Central memory CD4-positive, alpha-beta T cell (primary cell): ENCODE measurements at places on chromosomes 3 and 15.

GRCh38 chr3:124691599-124691998 lies 38.7 kb upstream of the UMPS start:
- DNase-seq, result no peak

DNA sequence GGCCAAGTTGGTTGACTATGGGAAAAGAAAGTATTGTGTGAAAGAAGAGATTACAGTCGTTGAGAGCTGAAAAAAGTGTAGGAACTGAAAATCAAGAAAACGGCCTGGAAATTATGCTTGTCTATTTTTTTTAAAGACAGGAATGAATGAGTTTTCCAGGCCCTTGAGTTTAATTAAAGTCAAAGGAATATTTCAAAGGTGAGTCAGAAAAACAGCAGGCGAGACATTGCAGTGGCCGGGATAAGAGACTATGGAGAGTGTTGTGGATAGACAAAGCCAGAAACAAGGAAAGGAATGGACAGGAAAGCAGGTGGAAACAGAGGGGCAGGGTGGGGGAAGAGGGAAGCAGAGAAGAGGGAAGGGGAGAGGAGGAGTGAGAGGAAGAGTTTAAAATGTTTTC lies 275.1 kb upstream of the LRTM1 start:
- no peak for DNase-seq

GRCh38 chr3:157064402-157064801 lies 95.5 kb downstream of the CCNL1 start:
- no peak for DNase-seq

- no peak for DNase-seq
These were observed 480.5 kb downstream of the OTOL1 start for GRCh38 chr3:161977063-161977462.

GRCh38 chr3:30518181-30518864 lies 88.1 kb upstream of the TGFBR2 start:
- no peak for DNase-seq

- DNase-seq, result no peak
These were observed 36.2 kb downstream of the PFN2 start for GRCh38 chr3:149934524-149934923.

DNA sequence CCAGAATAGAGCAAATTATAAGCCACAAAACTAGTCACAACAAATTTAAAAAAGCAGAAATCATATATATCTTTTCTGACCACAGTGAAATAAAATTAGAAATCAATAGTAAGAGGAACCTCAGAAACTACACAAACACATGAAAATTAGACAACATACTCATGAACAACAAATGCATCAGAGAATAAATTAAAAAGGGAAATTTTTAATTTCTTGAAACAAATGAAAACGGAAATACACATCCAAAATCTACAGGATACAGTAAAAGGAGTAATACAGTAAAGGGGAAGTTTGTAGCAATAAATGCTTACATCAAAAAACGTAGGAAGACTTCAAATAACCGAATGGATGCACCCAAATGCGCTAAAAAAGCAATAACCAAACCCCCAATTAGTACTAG lies 19.2 kb downstream of the NME9 start:
- DNase-seq, result no peak

GRCh38 chr15:48544778-48545177 lies 100.7 kb downstream of the FBN1 start:
- DNase-seq, result no peak

GRCh38 chr15:80251428-80252120 lies 439 bp downstream of the CTXND1 start:
- DNase-seq, result no peak
